ENCODE measurements at places on chromosomes 5 and 9.

DNA sequence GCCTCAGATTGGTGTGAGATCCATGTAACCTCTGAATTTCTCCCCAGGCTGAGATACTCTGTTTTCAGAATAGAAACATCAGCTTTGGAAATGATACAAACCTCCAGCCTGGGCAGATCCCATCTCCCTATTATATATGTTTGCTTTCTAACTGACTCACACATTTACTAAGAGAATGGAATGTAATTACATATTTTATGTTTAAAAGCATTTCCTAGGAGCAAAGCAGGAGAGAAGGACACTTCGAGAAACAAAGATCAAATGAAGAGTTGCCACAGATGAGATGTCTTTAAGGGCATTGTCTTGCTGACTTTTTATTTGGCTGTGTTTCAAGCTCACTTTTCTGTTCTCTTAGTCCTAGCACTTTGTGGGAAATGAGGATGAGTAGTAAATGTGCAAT, 96.3 kb downstream of the CDH18 start:
- no peak for DNase-seq

- DNase-seq: no peak
Measured at GRCh38 chr9:82022121-82022520, 33.5 kb downstream of the SPATA31D1 start.

GRCh38 chr9:137589441-137590122, 730 bp downstream of the ZMYND19 start:
- peak; percentile 39 for DNase-seq

DNA sequence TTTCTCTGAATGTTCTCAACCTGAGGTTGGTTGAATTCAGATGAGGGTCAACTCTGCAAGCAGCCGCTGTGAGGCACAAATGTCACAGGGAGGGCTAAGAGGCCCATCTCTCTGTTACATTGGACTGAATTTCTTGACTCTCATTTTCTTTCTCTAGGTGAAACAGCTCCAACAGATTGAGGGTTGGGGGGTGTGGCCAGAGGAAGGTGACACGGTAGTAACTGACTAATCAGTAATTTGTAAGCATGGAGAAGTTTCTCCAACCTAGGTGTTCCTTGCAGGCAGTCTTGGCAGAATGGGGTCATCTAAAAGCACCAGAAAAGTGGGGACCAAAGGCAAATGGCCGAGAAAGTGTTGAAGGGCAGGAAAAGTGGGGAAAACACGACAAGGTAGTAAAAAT, 16.8 kb downstream of the CCT5 start:
- no peak for DNase-seq

- no peak for DNase-seq
Measured at GRCh38 chr5:54230936-54231685, 79.3 kb downstream of the ARL15 start.

DNA sequence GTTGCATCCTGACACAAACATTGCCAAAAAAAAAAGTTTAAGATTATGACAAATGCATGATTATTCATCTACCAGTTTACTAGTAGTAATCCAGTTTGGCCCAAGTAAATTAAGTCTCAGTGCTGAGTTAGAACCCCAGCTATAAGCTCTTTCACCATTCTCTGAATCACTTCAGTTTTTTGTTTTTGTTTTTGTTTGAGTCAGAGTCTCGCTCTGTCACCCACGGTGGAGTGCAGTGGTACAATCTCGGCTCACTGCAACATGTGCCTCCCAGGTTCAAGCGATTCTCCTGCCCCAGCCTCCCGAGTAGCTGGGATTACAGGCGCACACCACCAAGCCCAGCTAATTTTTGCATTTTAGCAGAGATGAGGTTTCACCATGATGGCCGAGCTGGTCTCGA, 1.5 kb upstream of the PCYOX1L start:
- no peak for DNase-seq

DNA sequence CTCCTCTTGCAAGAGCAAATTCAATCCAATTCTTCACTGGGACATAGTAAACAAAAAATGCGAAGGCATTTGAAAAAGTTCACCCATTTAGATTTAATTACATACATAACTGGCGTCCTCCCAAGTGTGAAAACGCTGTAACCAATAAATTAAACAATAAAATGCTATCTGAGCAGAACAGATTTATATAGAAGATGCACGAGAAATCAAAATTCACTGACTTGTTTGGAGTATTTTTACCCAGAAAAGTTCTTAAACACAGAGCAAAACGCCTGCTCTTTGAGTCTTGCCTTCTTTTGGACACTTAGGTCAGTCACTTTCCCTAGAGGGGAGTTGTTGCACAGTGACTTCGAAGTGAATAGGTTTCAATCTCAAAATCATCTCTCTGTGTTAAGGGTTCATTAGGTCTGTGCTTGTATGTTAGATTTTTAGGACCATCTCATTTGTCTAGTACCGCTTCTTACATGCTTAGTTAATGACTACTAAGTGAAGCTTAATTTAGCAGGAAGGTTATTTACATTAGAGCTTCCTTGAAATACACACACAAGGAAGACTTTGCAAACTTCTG, 1.9 kb downstream of the ALDH1A1 start:
- DNase-seq: no peak

- no peak for DNase-seq
Measured at GRCh38 chr9:73037613-73038012, 84.8 kb upstream of the ALDH1A1 start.

- DNase-seq: no peak
Measured at GRCh38 chr5:117058740-117059139, 484.1 kb upstream of the SEMA6A start.

- no peak for DNase-seq
Measured at GRCh38 chr5:33816791-33817190, 75.0 kb downstream of the ADAMTS12 start.

- no peak for DNase-seq
Measured at GRCh38 chr9:17837965-17838364, 259.1 kb downstream of the SH3GL2 start.

GRCh38 chr9:129331772-129332500, 153.9 kb upstream of the IER5L start:
- no peak for DNase-seq

DNA sequence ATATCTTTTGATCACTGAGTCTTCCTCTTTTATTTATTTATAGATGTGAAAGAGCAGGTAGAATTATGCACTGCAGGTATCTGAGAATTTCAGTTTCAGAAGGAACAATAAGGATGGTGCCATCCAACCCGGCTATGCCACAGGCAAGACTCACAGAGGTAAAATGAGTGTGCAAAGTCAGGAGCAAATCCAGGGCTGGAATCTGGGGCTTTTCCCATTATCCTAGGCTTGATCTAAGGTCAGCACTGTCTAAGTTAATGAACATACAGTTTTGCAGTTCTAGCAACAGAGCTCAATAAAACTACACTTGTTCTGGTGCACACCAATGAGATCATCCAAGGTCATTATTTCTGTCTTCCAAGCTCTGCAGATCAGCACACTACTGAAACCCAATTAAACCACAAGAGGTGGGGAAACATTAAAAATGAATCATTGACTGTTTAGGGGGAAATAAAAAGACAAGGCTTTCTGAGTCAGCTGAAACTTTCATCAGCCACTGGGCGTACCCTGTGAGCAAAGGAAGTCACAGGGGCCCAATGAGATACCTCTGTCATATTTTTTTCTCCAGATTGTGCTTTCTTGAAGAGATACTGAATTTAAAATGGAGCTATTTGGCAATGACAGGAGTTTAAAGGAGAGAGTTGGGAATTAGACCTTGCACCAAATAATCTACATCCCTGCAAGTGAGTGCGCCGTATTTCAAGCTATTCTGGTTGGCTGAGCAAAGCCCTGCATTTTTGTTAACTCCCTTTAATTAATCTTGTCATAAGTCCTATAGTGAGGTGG, 662.2 kb upstream of the ZNF608 start:
- DNase-seq: no peak

- no peak for DNase-seq
Measured at GRCh38 chr9:15115041-15115440, 192.0 kb downstream of the TTC39B start.

- DNase-seq: no peak
Measured at GRCh38 chr9:122216798-122217418, 11.8 kb downstream of the LHX6 start.

GRCh38 chr9:133786907-133787753, 49.0 kb upstream of the SARDH start:
- no peak for DNase-seq

- no peak for DNase-seq
Measured at GRCh38 chr5:178423431-178423830, 166.8 kb downstream of the COL23A1 start.

DNA sequence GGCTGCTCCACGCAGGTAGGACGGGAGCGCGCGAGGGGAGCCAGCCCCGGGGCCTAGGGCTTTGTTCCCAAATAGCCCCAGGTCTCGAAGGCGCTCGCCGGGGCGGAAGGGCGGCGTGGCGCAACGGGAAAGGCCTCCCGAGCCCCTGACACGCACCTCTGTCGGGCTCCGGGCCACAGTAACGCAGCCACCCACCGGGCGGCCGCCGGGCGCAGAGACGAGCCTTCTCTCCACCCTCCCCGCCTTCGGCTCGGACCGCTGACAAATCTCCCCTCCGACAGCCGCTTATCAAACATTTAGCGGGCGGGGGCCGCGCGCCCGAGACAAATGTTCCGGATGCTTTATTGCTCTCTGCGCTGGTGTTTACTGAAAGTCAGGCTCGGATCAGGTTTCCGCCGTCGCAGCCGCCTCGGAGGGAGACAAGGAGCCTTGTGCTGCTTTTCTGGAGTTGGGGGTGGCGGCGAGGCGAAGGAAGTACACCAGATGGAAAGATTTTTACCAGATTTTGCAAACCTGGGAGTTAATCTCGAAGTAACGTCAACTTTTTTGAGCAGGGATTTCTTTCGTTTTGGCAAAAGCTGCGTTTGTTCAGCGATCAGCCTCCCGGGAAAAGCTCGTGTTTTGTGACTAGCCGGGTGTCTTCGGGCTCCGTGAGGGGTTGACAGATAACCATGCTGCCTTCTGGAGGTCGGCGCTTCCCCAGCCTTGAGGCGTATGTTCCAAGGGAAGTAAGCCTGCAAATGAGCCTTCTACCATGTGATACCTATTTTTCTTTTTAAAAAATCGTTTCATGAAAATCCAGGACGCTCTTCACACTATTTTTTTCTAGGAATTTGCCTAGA, 950 bp downstream of the RGMB start:
- DNase-seq: peak; percentile 57

- no peak for DNase-seq
Measured at GRCh38 chr9:128503870-128504269, 649 bp upstream of the GLE1 start.

- no peak for DNase-seq
Measured at GRCh38 chr5:124574521-124575436, 171.7 kb downstream of the ZNF608 start.

DNA sequence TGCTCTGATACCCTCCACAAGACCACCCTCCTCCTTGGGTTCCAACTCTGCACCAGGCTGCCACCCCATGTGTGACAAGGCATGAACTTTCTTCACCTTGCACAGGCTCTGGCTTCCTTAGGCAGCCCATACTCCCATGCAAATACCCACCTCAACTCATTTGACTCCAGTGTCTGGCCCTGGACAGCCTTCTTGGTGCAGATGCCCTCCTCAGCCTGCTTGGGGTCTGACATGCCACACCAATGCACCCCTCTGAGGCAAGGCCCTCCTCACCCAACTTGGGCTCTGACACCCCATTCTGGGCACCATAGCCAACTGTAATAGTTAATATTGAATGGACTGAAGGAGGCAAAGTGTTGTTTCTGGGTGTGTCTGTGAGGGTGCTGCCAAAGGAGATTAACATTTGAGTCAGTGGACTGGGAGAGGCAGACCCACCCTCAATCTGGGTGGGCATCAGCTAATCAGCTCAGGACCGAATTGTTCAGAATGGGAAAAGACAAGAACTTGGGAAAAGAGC, 115.0 kb upstream of the EPB41L4A start:
- no peak for DNase-seq

DNA sequence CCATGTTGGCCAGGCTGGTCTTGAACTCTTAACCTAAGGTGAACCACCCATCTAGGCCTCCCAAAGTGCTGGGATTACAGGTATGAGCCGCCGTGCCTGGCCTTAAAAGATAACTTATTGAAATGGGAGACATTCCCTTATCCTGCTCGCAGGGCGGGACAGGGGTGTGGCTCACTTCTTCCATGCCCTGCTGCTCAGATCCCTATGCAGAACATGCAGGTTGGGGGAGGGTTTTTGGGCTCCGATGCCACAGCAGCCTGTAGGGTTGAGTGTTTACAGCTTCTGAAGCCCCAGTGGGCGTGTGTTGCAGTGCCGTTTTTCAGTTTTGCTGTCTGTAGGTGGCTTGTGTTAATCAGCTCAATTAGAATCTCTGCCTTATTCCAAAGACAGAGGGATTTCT, 108.0 kb upstream of the BRINP1 start:
- no peak for DNase-seq

- DNase-seq: no peak
Measured at GRCh38 chr5:136155761-136156160, 23.1 kb downstream of the SMAD5 start.

DNA sequence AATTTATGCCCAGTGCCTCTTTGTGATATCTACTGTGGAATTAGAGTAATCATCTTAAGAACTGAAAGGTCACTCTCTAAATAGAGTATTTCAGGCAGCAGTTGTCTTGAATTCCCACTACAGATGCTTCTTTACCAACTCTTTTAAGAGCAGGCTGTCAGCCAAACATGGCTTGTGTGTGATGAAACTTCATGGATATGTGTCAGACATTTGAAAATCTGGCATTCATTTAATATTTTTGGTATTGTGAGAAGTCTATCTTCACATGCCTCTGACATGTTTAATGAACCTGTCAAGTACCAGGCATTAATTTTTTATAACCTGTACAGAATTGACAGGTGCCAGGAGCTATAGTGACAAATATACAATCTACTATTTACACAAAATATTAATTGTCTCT, 318.6 kb downstream of the CDH9 start:
- no peak for DNase-seq

DNA sequence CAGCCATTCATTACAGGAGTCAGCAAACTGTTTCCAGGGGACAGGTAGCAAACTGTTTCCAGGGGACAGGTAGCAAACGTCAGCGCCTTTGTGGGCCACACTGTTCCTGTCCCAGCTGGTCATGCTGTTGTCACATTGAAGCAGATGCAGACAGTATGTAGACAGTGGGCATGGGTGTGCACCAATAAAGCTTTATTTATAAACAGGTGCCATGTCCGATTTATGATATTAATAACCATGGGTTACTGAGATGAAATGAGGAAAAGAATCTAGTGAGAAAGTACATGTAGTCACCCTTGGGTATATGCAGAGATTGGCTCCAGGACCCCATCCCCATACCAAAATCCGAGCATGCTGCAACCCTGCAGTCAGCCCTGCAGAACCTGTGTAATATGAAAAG, 122.5 kb downstream of the EHMT1 start:
- no peak for DNase-seq

GRCh38 chr5:133897431-133897830, 71.0 kb downstream of the C5orf15 start:
- no peak for DNase-seq

GRCh38 chr5:157288405-157289163, 22.7 kb downstream of the CYFIP2 start:
- DNase-seq: no peak
